ENCODE measurements at places on chromosomes 3 and 15.

GRCh38 chr15:47820747-47821319 is 103.5 kb downstream of the SEMA6D start:
- no peak for DNase-seq

DNA sequence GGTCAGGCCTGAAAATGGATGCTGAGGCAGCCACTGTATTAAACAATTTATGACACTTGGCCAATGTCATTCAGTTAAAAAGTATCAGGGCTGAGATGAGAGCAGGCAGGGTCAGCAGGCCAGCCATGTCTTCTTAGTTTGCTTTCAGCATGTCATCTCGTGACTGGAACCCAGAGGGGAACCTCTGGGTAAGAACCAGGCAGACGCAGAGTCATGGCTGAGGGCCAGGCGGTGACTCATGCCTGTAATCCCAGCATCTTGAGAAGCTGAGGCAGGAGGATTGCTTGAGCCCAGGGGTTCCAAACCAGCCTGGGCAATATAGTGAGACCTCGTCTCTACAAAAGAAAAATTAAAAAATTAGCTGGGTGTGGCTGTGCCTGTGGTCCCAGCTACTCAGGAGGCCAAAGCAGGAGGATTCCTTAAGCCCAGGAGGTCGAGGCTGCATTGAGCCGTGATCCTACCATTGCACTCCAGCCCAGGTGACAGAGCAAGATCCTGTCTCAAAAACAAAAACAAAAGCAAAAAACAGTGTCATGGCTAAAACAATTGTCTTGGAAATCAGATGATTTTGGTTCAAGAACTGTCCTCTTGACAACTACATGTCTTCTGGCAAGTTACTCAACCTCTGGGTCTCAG is 11.7 kb downstream of the BCL2L10 start:
- DNase-seq = no peak

DNA sequence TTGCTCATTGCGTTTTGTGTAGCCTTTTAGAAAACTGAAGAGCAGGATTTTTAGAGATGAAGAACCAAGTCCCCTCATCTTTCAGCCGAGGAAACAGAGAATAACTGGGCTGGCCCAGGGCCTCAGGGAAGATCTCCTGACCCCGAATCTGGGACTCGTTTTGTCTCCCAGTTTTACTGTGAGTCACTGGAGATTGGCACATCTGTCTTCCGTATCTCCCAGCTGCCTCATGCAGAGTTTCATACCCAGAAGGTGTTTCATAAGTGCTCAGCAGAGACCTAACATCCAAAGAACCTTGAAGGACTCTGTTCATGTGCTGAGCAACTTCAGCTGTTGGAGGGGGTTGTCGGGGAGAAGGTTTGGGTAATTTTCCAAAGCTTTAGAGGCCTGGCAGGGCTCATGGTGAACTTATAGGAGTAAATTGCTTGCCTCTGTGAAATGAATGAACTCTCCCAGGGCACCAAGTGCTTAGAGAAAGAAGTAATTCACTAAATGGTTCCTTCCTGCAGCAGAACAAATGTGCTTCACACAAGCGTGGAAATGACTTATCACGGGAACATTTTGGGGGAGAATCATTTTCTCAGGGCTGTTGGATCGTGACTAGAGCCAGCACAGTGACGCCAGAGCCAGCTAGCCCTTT is 121.4 kb downstream of the FAM43A start:
- DNase-seq = no peak

DNA sequence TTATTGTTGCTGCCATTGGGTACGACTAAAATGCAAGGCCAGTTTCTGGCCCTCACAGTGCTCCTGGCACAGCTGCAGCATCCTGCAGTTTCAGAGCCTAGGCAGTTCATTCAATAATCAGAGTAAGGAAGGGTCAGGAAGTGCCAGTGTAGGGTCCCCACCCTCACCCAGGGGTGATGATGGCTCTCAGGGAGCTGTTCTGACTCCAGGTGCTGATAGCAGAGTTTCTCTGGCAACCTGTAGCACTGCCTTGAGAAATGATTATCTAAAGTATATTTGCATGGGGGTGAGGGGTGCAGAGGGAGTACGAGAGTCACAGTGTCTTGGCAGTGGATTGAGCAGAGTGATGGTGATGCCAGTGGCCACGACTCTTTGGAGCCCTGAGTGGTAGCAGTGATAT is 15.5 kb upstream of the IL16 start:
- DNase-seq = no peak

DNA sequence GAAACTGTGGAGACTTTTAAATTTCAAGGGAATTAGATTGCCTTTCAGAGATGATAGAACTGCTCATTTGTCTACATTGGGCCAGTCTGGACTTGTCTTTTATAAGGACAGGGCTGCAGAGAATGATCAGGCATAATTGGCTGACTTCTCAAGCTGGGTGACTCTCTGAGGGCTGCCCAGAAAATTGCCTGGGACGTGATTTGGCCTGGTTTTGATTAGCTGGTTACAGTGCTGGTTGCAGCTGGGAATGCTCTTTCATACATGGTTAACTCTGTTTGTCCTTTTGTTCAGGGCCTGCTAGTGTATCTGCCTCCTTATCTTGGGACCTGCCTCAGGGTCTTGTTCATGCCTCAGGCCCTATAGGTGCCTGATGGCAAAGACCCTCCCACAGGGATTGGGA is 245.6 kb downstream of the CLSTN2 start:
- no peak for DNase-seq

- no peak for DNase-seq
Observed at GRCh38 chr3:122488262-122488973, 26.3 kb downstream of the KPNA1 start.

Data from globus pallidus (tissue), 1 donor.